ENCODE measurements at places on chromosomes 1 and 21.

- no peak for DNase-seq
Observed at GRCh38 chr1:37892151-37893047, 33.0 kb upstream of the MTF1 start.

- DNase-seq: no peak
Observed at GRCh38 chr1:59188413-59189213, 108.3 kb upstream of the FGGY start.

DNA sequence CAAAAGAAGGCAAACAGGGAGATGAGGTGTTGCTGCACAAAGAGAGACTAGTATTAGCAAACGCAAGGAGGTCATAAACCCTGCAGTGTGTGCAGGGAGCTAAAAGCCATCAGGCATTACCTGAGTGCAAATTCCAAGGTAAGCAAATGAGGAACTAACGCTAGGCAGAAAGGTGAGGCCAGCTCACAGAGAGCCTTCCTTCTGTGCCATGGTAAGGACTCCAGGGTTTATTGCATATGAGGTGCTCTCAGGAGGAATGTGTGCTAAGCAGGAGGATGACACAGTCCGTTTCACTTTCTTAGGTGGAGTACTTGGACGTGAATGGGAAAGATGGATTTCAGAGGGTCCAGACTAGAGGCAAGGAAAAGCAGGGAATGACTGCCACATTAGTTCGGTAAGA is 44.6 kb upstream of the MYBPHL start:
- no peak for DNase-seq

DNA sequence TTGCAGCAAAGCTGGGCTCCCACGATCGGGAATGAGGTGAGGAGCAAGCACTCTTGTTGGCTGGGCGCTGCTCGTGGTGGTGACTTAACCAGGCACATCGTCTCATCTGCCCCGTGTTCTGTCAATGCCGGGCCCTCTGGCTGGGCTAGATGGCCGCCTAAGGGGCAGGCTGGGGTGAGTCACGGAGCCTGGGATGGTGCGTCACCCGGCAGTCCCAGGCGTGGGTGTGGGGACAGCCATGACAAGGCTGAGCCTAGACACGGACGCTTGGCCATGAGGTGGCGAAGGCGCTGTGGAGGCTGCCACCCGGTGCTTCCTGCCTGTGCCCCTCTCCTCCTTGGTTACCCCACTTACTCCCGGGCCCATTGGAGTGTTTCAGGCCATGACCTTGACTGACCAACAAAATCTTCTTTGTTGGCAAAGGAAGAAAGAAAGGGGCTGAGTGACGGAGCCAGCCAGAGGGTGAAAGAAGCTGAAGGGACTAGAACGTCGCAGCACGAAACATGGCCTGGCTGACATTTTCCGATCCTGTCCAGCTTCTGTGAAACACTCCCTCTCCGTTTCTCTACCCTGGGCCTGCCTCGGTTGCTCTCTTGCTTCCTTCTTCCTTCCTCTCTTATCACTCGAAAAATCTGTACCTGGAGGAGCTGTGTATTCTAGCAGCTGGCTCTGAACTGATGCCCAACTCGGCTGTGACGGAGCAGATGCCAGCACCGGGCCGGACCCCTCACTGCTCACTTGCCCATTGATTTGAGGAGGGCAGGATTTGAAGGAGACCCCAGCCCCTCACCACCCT is 596 bp downstream of the CD247 start:
- no peak for DNase-seq

GRCh38 chr1:19647643-19648042 is 3.5 kb downstream of the NBL1 start:
- DNase-seq: no peak

DNA sequence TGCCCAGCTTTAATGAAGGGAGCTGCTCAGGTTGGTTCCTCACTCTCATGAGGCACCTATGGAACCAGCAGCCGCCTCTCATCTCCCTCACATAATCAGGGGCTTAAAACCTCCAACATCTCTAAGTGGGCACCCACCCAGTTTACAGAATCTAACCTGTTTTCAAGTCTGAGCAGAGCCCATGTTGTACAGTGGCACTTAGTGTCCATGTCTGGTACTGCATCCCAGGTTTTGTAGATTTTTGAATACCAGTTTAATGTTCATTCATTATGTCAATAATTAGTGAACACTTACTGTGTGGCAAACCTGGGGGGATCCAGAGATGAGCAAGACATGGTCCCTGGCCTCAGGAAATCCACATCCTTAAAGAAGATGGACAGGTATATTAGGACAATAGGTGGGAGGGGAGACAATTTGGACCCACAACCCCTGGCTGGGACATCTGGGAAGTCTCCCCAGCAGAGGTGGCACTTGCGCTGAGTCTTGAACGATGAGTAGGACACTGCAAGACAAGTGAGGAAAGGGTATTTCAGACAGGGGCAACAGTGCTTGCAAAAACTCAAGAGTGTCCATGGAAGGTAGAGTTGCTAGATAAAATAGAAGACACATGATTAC is 83.3 kb downstream of the LACTBL1 start:
- no peak for DNase-seq

DNA sequence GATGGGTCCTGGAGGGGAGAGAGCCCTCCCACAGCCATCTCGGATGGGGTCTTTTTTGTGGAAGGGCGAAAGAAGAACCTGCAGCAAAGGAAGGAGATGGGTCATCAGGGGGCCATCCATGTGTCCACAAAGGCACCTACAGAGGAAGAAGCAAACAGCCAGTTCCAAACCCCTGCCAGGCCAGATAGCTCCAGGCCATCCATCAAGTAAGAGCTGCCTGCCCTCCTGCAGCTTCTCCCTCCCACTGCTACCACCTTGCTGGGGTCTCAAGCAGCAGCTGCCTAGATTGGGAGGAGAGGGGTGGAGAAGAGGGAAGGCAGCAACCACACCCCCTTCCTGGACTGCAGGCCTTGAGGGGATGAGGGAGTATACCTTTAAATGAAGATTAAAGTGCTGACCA is 4.5 kb downstream of the FCAMR start:
- DNase-seq: no peak

GRCh38 chr1:226199971-226200370 is 13.4 kb upstream of the ACBD3 start:
- no peak for DNase-seq

DNA sequence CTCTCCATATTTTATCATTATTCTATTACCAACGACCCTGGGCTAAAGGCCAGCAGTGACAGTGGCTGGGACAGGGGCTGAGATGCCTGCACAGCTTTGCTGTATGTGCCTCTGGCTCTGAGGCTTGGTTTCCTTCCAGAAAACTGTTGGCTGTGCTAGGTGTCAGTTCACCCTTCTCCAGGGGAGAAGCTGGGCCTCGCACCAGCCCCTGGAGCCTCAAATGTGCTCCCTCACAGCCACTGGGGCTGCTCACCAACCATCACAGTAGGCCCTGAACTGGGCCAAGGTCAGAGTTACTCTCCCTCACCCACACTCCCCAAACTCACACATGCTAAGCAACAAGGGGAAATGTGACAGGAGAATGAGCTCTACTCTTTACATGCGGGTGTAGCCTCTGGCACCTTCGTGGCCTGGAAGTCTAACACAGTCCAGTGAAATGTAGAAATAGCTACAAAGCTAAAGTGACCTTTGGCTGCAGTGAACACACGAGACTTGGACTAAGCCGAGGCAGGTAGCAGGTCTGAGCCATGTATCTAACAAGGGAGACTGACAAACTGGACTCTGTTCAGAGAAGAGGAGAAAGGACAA is 4.7 kb upstream of the CD160 start:
- peak; percentile 86 for DNase-seq

DNA sequence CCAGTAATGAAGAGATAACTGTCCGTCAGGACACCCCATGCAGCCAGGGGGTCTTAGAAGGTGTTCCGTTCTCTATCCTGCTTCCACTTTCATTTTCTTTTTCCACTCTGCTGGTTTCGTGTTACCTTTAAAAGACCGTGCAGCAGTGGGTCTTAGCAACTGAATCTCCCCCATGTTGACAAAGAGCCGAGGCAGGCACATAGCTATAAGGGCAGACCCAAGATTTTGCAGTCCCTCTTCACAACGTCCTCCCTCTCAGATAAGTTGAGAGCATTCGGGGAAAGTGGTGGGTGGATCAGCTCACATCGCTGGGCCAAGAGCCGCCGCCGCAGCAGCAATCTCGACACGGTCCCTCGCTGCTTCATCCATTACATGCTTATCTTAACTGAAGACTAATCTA is 355.5 kb downstream of the LMO4 start:
- peak; percentile 45 for DNase-seq

GRCh38 chr1:67687649-67688048 is 2.6 kb downstream of the GADD45A start:
- DNase-seq: no peak

- no peak for DNase-seq
Observed at GRCh38 chr1:156106624-156107488, 7.7 kb upstream of the LMNA start.

DNA sequence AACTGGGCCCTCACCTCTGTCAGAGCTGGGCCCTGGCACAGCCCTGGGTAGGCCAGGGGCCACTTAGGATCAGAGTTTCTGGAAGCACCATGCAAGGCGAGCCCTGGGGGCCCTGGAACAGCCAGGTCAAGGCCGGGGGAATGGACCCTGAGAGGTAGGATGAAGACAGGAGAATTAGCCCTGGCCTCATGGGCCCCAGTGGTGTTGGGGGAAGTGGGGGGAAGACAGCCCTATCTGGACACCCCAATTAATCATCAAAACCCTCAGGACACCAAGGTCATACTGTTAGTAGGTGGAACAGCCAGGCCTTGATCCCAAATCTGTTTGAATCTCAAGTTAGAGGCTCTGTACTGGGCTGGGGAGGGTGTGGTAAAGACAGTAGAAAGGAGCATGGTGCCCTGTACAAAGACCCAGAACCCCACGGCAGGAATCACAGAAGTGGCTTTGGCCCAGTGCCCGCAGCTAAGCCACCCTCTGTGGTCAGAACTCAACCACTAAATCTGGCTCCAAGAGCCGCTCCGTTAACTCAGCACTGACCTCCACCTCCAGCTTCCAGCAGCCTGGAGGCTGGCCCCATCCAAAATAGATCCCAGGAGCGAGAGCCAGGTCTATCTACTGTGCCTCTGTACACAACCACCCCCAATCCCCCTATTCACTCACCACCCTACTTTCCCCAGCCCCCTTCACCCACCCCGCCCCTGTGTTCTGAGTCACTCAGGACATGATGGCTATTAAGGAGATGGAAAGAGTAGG is 14.0 kb upstream of the TRIM63 start:
- no peak for DNase-seq

DNA sequence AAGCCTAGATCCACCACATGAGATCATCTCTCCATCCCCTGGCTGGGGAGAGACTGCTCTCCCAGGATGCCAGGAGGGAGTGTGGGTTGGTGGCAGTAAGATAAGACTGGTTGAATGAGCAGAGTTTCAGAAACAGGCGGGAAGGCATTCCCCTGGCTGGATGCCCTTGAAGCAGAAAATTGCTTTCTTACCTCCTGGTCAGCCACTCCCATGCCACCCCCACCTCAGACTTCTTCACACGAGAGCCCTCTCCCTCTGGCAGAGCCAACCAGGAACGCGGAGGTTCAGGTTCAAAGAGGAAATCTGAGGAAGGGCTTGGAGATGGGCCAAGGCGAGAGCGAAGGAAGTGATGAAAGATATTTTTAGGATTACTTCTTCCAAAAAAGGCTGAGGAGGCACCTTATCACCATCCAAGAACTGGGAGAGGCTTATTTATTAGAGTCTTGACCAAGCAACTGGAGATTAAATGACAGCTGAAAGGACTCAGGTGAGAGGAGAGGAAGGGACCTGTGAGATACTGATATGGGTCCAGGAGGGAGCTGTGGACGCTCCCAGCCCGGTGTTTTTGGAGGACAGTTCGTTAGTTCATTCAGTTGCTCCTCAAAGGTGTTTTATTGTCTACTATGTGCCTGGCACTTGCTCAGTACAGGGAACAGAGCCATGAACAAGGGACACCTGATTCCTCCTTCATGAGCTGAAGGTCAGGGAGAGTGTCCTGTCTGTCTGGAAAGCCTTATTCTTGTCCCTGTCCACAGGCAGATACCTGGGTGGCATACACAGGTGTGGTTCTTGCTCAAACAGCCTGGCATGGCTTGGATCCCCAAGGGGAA is 18.9 kb upstream of the SLC26A9 start:
- no peak for DNase-seq

GRCh38 chr1:205447457-205448341 is 8.1 kb downstream of the BLACAT1 start:
- DNase-seq: no peak

- no peak for DNase-seq
Observed at GRCh38 chr1:23118957-23119792, 49.5 kb downstream of the LUZP1 start.

GRCh38 chr1:14659913-14660312 is 61.4 kb downstream of the KAZN start:
- no peak for DNase-seq

DNA sequence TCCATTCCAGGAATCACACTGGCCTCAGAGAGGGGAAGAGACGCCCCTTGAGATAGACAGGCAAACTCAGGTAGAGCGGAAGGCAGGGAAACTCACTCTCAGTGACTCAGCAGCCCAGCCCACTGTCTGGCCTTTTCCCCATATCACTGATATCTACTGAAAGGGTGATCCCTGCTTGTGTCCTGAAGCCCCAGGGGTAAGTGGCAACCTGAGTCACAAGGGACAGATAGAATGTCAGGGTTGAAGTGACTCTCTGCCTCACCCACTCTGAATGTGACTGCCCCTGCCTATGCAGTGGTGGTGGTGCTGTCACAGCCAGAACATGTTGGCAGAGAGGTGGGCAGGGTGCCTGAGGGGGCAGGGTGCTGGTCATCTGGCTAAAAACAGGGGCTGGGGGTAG is 157.5 kb upstream of the FGGY start:
- no peak for DNase-seq

- no peak for DNase-seq
Observed at GRCh38 chr1:88455621-88456256, 228.3 kb upstream of the PKN2 start.

DNA sequence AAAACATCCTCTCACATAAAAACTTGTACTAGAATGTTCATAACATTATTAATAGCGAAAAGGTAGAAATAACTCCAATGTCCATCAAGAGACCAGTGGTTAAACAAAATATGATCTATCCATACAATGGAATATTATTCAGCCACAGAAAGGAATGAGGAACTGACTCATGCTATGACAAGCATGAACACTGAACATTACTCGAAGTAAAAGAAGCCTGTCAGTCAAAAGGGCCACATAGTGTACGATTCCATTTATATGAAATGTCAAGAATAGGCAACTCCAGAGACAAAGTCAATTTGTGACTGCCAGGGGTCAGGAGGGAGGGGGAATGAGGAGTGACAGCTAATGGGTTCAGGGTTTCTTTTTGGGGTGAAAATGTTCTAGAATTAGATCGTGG is 2.3 kb downstream of the VPS26C start:
- DNase-seq: no peak

DNA sequence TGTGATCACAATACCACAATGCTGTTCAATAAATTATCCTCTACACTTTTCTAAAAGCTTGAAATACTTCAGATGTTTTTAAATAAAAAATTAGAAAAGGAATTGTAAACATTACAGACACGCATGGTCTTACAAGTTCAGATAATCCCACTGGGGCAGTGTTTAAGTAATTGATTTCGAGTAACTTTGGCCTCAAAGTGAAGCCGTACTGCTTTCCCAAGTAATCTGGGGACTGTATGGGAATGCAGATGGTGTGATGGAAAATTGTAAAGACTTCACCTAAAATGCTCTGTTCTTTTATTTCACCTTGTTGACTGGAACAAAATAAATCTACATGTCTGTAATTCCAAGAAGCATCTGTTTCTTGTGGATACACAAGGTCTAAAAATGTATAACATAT is 401.7 kb upstream of the LYPLAL1 start:
- no peak for DNase-seq

GRCh38 chr1:1876335-1876930 is 14.5 kb downstream of the GNB1 start:
- DNase-seq: no peak

- no peak for DNase-seq
Observed at GRCh38 chr1:109909561-109909960, 1.1 kb upstream of the CSF1 start.

All from left lobe of liver (tissue), 2 donors.